ENCODE measurements at places on chromosomes 11 and 22. TPM values are rescaled to one million over a fixed set of nuclear protein-coding genes. Genes with fewer than 3 reads are reported as not detected.

SYT7 gene
- 10.8 TPM for total RNA-seq

YPEL4 gene
- total RNA-seq: not detected

INSC gene
- 2.1 TPM for total RNA-seq

CASP1 gene
- total RNA-seq: 40.6 TPM

SLC25A18 gene
- total RNA-seq: 0.23 TPM

CHKA gene
- 3.4 TPM for total RNA-seq

SLC22A12 gene
- not detected for total RNA-seq

ASCL2 gene
- 0.87 TPM for total RNA-seq

VPREB1 gene
- total RNA-seq: not detected

TRIM48 gene
- not detected for total RNA-seq

TMEM218 gene
- total RNA-seq: 18.8 TPM

CASP4 gene
- 167 TPM for total RNA-seq

ANO9 gene
- 9.5 TPM for total RNA-seq

Data from hair follicular keratinocyte (primary cell).